ENCODE measurements at places on chromosomes 11 and 22.

DNA sequence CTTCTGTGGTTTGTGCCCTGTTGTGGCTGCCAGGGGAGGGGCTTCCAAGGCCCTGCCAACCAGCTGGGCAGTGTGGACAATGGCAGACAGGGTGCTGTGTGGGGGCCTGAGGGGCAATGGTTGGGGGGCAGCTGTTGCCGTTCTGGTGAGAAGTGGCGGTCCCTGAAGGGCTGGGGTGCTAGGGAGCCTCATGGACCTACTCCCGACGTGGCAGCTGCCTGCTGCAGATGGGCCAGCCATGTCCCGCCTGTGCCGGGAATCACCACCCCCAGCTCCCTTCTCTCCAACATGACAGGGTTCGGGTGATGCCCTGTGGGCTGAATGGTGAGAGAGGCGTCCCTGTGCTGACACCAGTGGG is 74.2 kb downstream of the KCNQ1 start:
- peak; percentile 12 for DNase-seq

DNA sequence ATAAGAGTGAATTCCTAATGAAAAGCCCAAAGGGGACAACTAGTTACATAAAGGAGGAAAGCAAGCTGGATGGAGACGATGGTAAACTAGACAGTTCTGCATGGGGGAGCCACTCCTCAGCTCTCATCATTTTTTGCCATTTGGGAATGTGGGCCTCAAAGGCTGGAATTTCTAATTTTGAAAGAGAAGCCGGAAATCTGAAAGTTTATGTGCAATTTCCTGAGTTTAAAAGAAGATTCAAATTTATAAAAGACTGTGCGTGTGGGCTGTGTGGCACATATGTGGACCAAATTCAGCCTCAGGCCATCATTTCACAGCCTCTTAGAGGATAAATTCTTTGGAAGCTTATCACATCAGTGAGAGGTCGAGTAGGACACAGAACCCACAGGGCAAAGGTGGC is 18.3 kb upstream of the CRY2 start:
- DNase-seq: no peak

DNA sequence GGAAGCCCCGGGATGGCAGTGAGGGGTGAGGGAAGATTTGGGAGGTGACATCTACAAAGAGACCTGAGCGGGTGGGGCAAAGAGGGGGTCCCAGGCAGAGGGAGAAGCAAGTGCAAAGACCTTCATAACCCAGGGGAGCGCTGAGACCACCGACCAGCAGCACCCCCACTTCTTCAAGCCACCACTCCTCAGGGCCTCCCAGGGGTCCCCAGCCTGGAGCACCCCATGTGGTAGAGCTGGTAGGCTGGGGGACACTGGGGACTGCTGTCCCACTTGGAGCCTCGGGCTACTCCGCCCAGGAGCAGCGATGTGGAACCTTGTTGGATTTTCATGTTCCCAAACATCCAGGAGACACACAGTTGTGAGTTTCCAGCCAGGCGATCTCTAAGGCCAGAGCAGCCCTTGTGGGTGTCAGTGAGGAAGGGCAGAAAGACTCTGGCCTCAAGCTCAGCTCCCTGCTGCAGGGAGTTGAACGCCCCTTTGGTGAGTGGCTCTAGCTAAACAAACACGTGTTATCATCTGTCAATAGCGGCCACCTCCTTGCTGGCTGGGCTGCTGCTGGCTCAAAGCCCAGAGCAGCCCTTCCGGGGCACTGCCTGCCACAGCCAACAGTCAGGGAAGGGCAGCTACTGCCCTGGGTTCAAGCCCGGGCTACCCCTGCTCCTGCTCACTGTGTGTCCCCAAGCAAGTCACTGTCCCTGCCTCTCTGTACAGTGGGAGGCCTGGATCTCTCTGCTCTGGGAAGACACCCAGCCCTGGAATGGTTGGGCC is 25.7 kb upstream of the CHKA start:
- no peak for DNase-seq

- DNase-seq: no peak
These were observed 452.0 kb upstream of the KIRREL3 start for GRCh38 chr11:127452533-127452932.

DNA sequence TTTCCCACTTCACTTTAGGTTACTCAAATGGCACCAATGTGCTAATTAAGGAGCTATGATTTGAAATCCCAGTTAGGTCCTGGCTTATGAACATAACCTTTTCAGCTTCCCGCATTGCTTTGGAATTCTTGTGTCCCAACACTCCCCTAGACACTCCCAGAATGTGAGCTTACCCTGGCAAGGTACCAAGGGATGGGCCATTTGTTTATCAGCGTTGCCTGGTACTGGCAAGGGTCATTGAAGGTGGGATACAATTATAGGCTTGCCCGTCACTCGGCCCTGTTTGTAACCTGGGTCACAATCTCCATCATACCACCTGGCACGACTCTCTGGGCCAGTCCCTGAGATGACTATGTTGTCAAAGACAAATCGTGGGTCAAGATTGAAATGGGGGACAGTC is 5.4 kb downstream of the CSRP3 start:
- DNase-seq: no peak

GRCh38 chr11:17979770-17980371 is 33.0 kb downstream of the SERGEF start:
- DNase-seq: peak; percentile 9

- no peak for DNase-seq
These were observed 182.4 kb downstream of the BRD1 start for GRCh38 chr22:49645257-49645656.
